Fibroblast of the aortic adventitia (primary cell): ENCODE measurements at places on chromosomes 1 and 21. TPM values are rescaled to one million over a fixed set of nuclear protein-coding genes. Genes with fewer than 3 reads are reported as not detected.

Gene GREM2
- 2.0 and 26.8 TPM in 2 replicates for total RNA-seq

Gene SSU72
- total RNA-seq = 42.8 and 78.2 TPM in 2 replicates

Gene EPHA10
- total RNA-seq = not detected in 2 replicates

Gene PPFIA4
- 1.3 and 10.0 TPM in 2 replicates for total RNA-seq

Gene PTPRF
- 18.2 and 23.6 TPM in 2 replicates for total RNA-seq

Gene ALDH4A1
- 7.8 and 9.5 TPM in 2 replicates for total RNA-seq

Gene CDA
- 0.27 TPM in 1 of 2 replicates, not detected in the other for total RNA-seq

Gene LEPR
- 6.3 and 6.9 TPM in 2 replicates for total RNA-seq

DNA sequence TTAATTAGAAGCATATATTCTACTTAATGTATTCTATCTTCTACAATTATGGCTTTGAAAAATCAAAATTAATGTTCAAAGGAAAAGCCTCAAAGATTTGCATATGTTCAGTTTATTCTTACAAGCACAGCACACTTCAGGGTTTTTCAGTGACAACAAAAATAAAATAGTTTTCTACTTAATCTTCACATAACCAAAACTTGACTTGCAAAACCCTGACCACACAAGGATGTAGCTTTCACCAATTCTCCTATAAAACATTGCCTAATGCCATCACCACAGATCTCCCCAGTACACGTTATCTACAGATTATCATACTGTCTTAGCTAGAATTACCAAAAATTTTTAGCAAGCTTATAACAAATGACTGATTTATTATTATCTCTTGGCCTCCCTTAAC, 23.3 kb downstream of the LPAR3 start:
- peak; percentile 55 for DNase-seq

DNA sequence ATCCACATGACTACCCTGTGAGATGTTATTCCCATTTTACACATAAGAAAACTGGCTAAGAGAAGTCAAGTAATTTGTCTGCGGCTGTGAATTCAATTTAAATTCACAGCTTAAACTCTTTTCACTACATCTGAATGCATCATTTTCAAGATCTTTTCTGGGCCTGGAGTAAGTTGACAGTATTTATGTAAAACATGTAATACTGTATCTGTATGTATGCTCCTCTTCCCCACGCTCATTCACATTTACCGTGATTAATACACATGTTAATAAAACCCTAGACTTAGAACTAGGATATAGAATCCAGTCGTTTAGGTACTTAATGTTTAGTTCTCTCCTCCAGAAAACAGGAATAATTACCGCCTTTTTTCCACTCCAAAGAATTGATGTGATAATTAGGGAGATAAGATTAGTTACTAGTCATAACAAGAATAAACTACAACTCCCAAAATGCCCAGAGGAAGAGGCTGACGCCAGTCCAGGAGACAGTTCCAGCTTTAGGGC, 442 bp upstream of the PPP1R12B start:
- DNase-seq = no peak

DNA sequence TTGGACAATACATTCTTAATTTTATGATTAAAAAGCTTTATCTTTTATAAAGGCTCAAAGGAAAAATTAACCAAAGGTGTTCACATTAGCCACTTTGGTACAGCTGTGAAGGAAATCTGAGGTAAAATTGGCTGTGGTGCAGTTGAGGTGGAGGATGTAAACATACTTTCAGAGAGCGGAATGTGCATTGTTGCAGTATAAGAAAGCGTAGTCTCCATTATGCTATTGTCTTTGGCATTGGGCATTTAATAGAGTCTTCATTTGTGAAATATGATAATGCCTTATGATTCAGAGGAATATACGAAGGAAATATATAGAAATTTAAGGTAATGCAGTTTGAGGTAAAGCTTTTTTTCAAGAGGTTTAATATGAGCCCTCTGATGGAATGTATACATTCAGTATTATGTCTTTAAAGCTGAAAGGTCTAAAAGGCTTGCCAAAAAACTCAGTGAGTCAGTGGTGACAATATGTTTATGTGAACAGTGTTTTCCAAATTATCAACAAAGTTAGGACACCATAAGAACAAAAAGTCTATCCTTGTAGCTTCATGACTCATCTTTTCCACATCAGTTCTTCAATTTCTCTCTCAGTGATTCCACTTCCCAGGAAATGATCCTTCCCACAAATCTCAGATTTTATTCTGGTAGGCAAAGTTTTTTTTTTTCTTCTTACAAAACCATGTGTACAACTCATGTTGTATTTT, 26.9 kb upstream of the DDR2 start:
- DNase-seq = peak; percentile 94

DNA sequence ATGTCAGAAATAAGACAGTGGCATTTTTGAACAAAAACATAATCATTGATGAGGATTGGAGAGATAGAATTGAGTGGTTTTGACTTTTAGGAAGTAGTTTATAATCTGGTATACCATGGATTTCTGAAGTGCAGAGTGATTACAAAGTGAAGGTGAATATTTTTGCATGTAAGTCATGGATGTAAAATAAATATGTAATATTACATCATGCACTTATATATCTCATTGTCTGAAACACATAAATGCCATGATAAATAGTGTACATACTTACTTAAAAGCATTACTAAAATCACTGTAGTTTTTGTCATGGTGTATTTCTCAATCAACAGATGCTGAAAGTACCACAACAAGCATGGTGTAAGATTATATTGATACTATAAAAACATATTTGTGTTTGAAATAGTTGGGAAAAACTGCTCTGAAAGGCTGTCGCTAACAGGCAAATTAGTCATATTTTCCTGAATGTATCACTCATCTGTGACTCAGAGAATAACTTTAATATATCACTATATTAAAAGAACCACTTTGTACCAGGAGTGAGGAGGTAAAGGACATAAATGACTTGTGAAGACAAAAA, 24.8 kb upstream of the RGS18 start:
- DNase-seq = peak; percentile 49

- no peak for DNase-seq
Measured at GRCh38 chr1:41514381-41514780, 29.9 kb upstream of the EDN2 start.

DNA sequence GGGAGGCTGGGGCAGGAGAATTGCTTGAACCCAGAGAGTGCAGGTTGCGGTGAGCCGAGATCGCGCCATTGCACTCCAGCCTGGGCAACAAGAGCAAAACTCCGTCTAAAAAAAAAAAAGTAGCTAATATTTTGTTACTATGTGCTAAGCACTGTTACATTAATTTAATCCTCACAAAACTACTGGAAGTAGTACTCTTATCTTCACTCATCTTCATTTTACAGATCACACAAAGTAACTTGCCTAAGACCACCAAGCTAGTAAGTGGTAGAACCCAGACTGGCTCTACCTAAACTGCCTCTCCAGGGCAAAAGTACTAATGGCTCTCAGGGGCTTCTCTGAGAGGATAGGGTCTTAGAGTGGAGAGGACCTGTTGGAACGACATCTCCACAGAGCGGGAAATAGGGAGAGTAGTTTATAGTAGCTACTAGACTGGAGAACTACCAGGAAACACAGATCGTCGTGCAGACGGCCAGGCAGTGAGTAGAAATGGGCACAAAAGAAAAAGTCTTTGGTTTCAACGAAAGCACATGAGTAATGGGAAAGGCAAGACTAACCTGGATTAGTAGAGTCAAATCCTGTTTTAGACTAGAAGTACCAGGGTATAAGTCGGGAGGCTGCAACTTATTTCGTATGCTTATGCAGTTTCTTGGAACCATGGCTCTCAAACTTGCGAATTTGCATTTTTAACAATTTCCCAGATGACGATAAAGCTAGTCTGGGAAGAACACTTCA, 1.4 kb downstream of the CLCC1 start:
- peak; percentile 5 for DNase-seq

GRCh38 chr1:209945377-209945776, 7.4 kb downstream of the SYT14 start:
- DNase-seq = no peak

GRCh38 chr1:108130794-108131193, 69.3 kb downstream of the SLC25A24 start:
- no peak for DNase-seq

DNA sequence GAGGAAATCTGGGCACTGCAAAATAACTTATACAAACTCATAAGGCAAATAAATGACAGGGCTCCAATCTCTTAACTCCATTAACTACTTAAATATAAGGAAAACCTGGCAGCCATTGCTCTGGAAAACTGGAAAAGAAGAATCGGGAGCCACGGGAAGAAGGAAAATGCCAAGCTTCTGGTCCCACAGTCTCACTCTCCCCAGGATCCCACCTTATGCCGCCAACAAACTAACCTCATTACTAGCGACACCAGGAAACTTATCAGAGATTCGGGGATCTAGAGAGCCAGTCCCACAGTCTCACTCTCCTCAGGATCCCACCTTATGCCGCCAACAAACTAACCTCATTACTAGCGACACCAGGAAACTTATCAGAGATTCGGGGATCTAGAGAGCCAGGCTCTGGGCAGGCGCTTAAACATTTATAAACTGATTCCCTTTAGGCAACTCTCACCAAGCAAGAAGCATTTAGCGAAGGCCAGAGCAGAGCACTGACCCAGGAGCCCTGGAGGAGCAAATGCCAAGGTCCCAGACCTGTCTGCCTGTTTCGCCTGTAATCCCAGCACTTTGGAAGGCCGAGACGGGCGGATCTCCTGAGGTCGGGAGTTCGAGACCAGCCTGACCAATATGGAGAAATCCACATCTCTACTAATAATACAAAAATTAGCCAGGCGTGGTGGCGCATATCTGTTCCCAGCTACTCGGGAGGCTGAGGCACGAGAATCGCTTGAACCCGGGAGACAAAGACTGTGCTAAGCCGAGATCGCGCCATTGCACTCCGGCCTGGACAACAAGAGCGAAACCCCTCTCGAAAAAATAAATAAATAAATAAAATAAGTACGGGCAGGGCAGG, 720 bp downstream of the PSMB2 start:
- no peak for DNase-seq

- peak; percentile 39 for DNase-seq
Measured at GRCh38 chr1:91809317-91809716, 76.6 kb downstream of the TGFBR3 start.

DNA sequence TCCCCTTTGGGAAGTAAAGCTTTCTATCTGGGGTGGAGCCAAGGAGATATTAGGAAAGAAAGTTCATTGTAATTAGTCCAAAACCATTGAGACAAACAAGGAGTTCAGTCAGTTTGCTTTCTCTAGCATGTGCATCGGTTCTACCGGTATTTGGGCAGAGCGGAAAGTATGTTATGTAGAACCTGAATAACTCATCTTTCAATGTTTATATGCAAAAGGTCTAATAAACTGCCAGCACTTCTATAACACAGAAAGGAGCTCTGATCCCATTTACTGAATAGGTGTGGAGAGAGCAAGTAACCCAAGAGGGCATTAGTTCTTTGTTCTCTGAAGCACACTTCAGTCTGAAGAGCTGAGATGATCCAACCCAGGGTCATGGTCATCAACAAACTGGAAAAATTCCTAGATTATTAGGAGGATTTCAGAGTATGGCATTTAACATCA, 3.5 kb downstream of the TGFB2 start:
- DNase-seq = no peak

- no peak for DNase-seq
Measured at GRCh38 chr1:245871915-245872314, 635.2 kb downstream of the SMYD3 start.

- DNase-seq = no peak
Measured at GRCh38 chr1:46197560-46197963, 672 bp downstream of the POMGNT1 start.

GRCh38 chr1:31476891-31477846, 64.2 kb downstream of the SERINC2 start:
- DNase-seq = no peak

DNA sequence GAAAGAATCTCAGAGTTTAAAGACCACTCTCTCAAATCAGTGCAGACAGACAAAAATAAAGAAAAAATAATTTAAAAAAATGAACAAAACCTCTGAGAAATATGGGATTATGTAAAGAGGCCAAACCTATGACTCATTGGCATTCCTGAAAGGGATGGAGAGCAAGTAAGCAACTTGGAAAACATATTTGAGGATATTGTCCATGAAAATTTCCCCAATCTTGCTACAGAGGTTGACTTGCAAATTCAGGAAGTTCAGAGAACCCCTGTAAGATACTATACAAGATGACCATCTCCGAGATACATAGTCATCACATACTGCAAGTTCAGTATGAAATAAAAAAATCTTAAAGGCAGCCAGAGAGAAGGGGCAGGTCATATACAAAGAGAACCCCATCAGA, 43.7 kb upstream of the IVNS1ABP start:
- DNase-seq = peak; percentile 76
